ENCODE measurements at places on chromosomes 5 and 9. TPM values are rescaled to one million over a fixed set of nuclear protein-coding genes. Genes with fewer than 3 reads are reported as not detected.

DNA sequence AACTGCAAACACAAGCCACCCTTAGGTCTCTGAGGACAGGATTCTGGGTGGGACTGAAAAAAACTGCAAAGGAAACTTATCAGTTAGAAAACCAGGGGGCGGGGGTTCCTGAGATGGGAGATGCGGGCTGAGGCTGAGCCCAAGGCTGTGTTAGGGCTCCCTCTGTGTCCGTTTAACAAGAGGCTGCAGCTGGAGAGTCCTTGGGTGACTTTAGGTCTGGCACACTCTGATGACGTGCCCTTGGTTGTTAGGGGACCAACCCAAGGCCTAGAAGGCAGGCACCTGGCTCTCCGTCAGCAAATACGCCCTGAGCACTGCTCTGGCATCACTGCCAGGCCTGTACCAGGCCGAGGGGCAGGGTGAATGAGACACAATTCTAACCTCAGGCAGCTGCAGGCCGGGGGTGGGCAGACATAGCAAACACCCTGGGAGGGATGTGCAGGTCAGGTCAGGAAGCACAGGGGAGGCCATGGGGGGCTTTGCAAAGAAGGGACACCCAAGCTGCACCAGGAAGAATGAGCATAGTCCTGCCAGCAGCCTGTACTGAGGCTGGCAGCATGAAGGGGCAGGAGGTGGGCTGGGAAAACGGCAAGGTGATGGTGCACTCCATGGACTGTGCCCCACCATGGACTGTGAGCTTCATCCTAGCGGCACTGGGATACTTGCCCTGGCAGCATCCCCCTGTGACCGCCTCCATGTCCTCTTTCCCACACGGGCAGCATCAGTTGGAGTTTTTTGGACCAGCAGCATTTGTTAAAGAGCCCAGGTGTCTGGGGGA, 137.9 kb downstream of the GABBR2 start:
- H3K27ac ChIP-seq = no peak overlapping the region
- no peak for DNase-seq
- no peaks in the 10 kb centered on the region for H3K36me3 ChIP-seq
- H3K27me3 ChIP-seq = peaks cover 25% of the 10 kb centered on the region
- H3K4me3 ChIP-seq = no peak overlapping the region

- H3K27ac ChIP-seq = no peak overlapping the region
- no peak overlapping the region for H3K4me3 ChIP-seq
- peaks cover 19% of the 10 kb centered on the region for H3K4me1 ChIP-seq
- H3K27me3 ChIP-seq = peaks cover 2% of the 10 kb centered on the region
These were observed 178.1 kb downstream of the FGF1 start for GRCh38 chr5:142507531-142508372.

DNA sequence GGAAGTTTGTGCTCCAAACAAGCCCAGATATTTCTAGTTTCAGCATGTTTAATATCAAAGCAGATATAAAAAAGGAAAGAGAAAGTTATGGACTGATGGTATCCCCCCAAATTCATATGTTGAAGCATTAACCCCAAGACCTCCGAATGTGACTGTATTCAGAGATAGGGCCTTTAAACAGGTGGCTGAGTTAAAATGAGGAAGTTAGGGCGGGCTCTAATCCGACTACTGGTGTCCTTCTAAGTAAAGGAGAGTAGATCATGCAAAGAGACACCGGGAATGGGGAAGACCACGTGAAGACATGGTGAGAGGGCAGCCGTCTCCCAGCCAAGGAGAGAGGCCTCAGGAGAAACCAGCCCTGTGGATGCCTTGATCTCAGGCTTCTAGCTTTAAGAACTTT, 324.1 kb upstream of the KIF2A start:
- no peaks in the 10 kb centered on the region for H3K36me3 ChIP-seq
- H3K27ac ChIP-seq = no peak overlapping the region
- no peaks in the 10 kb centered on the region for H3K4me1 ChIP-seq
- no peak overlapping the region for H3K4me3 ChIP-seq
- no peak for DNase-seq

The TMEM174 gene
- not detected for total RNA-seq

- peaks cover 32% of the 10 kb centered on the region for H3K4me1 ChIP-seq
- no peak overlapping the region for H3K4me3 ChIP-seq
- H3K36me3 ChIP-seq = peaks cover 1% of the 10 kb centered on the region
- H3K27ac ChIP-seq = peak overlapping the region; percentile 76
- DNase-seq = no peak
- no peaks in the 10 kb centered on the region for H3K27me3 ChIP-seq
These were observed 58.1 kb downstream of the RFX3 start for GRCh38 chr9:3467593-3468219.

The EIF4E1B gene
- not detected for total RNA-seq

GRCh38 chr5:13427827-13428557, 516.5 kb downstream of the DNAH5 start:
- no peaks in the 10 kb centered on the region for H3K4me1 ChIP-seq
- no peaks in the 10 kb centered on the region for H3K36me3 ChIP-seq
- no peaks in the 10 kb centered on the region for H3K27me3 ChIP-seq
- H3K27ac ChIP-seq = no peak overlapping the region
- H3K4me3 ChIP-seq = no peak overlapping the region
- no peak for DNase-seq

The GNA14 gene
- total RNA-seq = not detected

GRCh38 chr5:157354800-157355199, 88.9 kb downstream of the CYFIP2 start:
- H3K27ac ChIP-seq = no peak overlapping the region
- DNase-seq = no peak
- no peak overlapping the region for H3K4me3 ChIP-seq
- H3K36me3 ChIP-seq = peaks cover 3% of the 10 kb centered on the region
- peaks cover 6% of the 10 kb centered on the region for H3K4me1 ChIP-seq

The SLC36A2 gene
- total RNA-seq = not detected

DNA sequence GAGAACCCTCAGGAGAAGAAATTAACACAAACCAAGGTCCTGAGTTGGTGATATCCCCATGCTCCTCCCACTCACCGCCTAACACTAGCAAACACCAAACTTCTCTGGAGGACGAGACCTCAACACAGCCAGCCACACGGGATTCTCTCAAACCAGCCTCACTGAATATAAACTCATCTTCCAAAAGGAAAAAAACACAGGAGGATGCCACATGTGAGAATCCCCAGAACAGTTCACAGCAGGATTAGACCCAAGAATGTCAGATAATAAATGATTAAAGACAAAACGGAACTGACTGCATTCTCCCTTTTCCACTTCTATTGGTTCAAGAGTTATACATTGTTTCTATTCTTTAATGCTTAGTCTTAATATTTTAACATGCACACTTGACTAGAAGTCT, 89.2 kb downstream of the LPAR1 start:
- no peaks in the 10 kb centered on the region for H3K27me3 ChIP-seq
- no peak overlapping the region for H3K27ac ChIP-seq
- H3K4me1 ChIP-seq = peaks cover 43% of the 10 kb centered on the region
- no peak for DNase-seq

The OSMR gene
- total RNA-seq = 20.8 TPM

DNA sequence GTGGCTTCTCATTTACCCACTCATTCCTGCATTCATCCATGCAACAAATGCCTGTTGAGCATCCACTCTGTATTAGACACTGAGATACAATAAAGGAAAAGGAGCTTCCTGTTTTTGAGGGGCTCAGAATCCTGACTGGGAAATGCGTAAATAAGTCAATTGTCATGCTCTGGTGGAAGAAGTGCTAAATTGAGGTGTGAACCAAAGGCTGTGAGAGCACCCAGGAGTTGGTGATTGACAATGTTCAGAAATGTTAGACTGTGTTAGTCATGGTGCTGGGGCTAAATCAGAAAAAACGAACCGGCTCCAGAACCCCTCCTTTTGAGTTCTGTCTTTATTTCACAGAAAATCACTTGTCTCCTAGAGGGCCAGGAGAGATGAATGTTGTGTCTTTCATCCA, 558.6 kb upstream of the SGCD start:
- H3K4me3 ChIP-seq = no peak overlapping the region
- DNase-seq = no peak
- H3K4me1 ChIP-seq = no peaks in the 10 kb centered on the region
- peaks cover 2% of the 10 kb centered on the region for H3K27me3 ChIP-seq
- H3K27ac ChIP-seq = no peak overlapping the region

DNA sequence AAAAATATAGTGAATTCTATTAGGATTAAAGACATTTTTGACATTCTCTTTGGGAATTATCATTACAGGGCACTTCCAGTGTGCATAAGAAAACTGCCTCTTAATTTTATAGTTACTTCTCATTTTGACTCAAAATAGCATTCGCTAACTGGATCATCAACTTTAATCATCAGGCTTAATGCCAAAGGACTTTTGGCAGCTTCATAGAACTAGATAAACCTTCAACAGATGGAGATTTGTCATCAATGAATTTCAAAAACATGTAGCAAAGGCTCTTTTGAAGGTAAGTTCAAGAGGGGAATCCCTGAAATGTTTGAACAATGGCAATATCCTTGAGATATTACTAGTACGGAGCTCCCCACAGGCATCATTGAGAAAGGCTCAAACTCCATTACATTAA, 447.2 kb downstream of the PDE4D start:
- no peak overlapping the region for H3K4me3 ChIP-seq
- DNase-seq = no peak
- peaks cover 2% of the 10 kb centered on the region for H3K36me3 ChIP-seq
- no peaks in the 10 kb centered on the region for H3K4me1 ChIP-seq
- H3K27ac ChIP-seq = no peak overlapping the region

DNA sequence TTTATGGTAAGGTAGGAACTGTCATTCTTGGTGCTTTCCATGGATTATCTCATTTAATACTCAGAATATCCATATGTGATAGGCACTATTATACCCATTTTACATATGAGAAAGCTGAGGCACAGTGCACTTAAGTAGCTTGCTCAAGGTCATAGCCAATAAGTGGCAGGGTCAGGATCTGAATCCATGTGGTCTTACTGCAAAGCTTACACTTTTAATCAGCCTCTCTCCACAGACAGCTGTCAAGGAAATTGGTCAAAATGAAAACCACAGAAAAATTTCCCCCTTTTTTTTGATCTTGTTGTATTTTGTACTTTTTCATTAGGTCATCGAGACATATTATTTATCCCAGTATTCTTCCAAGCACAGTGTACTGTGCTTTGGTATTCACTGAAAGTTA, 78.5 kb downstream of the ERCC6L2 start:
- H3K4me3 ChIP-seq = no peak overlapping the region
- no peaks in the 10 kb centered on the region for H3K27me3 ChIP-seq
- H3K27ac ChIP-seq = no peak overlapping the region
- DNase-seq = no peak
- no peaks in the 10 kb centered on the region for H3K4me1 ChIP-seq

The PCA3 gene
- not detected for total RNA-seq

- DNase-seq = no peak
- no peaks in the 10 kb centered on the region for H3K36me3 ChIP-seq
- H3K27ac ChIP-seq = no peak overlapping the region
- no peaks in the 10 kb centered on the region for H3K27me3 ChIP-seq
These were observed 21.6 kb downstream of the KLF9 start for GRCh38 chr9:70392850-70393249.

DNA sequence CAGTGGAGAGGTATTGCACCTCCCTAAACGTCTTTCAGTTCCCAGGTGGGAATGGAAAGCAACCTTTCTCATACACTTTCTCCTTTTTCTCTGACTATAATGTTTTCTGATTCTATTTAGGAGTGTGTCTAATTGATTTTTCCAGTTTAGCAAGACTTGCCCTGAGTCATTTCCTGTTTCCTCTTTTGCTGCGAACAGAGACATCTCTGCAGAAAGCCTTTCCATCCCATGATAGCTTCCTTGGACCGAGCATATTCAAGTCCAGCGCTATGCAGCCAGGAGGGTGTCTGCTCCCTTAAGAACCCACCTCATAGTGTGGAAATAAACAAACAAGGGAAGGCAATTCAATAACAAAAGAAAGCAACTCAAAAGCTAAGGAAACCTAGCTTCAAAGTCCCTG, 60.0 kb upstream of the CDH6 start:
- no peaks in the 10 kb centered on the region for H3K27me3 ChIP-seq
- H3K4me1 ChIP-seq = peaks cover 5% of the 10 kb centered on the region
- no peak overlapping the region for H3K4me3 ChIP-seq
- no peaks in the 10 kb centered on the region for H3K36me3 ChIP-seq
- H3K27ac ChIP-seq = no peak overlapping the region

GRCh38 chr5:168879331-168879730, 300.2 kb upstream of the PANK3 start:
- H3K27ac ChIP-seq = no peak overlapping the region
- no peak for DNase-seq
- peaks cover 44% of the 10 kb centered on the region for H3K4me1 ChIP-seq
- no peaks in the 10 kb centered on the region for H3K27me3 ChIP-seq
- peaks cover 6% of the 10 kb centered on the region for H3K36me3 ChIP-seq

DNA sequence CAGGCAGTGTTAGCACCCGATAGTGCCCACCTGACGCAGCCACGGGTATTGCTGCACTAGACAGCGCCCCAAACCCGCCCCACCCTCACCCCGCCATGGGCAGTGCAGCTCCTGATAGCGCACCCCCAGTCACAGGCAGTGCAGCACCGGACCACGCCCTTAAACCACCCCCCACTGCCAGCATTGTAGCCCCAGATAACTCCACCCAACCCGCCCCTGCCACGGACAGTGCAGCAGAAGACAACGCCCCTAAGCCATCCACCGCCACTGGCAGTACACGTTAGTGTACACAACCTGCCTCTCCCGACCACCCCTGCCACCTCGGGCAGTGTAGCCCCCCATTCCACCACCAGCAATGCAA, 825 bp upstream of the PCAT7 start:
- H3K27me3 ChIP-seq = no peaks in the 10 kb centered on the region
- H3K4me3 ChIP-seq = no peak overlapping the region
- peaks cover 3% of the 10 kb centered on the region for H3K36me3 ChIP-seq

- H3K27me3 ChIP-seq = no peaks in the 10 kb centered on the region
- DNase-seq = no peak
- H3K4me3 ChIP-seq = no peak overlapping the region
- peaks cover 21% of the 10 kb centered on the region for H3K4me1 ChIP-seq
- no peak overlapping the region for H3K27ac ChIP-seq
These were observed 131.1 kb upstream of the CNTLN start for GRCh38 chr9:17003576-17004240.

The SPARC gene
- total RNA-seq = 24,474 TPM

Measured in chondrocyte (in vitro differentiated cells).